ENCODE measurements at places on chromosomes 1 and 21.

DNA sequence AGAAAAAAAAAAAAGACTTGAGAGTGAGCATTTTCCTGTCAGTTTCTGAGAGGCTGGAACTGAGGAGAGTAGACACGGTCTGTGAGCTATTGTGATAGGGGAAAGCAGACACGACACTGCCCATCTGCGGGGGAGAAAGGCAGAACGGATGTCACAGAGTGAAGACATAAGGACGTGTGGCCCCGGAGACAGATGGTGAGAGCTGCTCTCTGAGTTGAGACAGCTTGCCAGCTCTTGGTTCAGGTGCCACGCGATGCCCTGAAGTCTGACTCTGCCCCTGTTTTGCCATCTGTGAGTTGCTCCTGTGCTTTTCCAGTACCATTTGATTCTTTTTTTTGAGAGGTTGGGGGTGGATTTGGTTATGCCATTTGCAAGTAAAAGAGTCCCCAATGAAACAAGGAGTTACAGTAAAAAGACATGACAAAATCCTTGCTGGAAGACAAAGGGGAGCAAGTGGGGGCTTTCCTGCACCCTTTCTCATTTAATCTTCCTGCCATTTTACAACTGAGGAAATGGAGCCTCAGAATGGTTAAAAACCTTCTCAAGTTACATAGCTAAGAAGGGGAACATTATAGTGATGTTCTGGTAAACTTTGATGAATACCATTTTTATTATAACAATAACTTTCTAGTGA, 128.9 kb upstream of the DNAH14 start:
- DNase-seq, result no peak

DNA sequence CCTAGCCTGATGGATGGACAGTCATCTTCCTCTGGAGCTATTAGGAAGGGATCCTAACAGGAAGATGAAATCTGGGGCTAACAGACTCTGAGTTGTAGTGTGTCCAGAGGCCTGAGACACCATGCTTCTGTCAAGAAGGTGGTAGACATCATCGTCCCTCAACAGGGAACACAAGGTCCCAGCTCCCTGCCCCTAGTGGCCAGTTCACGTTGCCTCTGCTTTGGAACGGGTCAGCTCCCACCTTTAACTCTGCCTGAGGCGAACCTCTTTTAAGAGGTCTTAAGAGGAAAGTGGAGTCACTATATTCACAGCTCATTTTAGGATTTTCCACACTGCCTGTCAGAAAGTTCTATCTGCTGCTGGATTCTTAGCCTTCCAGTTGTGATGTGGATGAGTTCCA, 28.3 kb downstream of the LRRC71 start:
- no peak for DNase-seq

- DNase-seq, result no peak
Observed at GRCh38 chr1:223706077-223706973, 6.0 kb upstream of the CAPN2 start.

- DNase-seq, result no peak
Observed at GRCh38 chr1:227556288-227556687, 7.1 kb upstream of the ZNF678 start.

DNA sequence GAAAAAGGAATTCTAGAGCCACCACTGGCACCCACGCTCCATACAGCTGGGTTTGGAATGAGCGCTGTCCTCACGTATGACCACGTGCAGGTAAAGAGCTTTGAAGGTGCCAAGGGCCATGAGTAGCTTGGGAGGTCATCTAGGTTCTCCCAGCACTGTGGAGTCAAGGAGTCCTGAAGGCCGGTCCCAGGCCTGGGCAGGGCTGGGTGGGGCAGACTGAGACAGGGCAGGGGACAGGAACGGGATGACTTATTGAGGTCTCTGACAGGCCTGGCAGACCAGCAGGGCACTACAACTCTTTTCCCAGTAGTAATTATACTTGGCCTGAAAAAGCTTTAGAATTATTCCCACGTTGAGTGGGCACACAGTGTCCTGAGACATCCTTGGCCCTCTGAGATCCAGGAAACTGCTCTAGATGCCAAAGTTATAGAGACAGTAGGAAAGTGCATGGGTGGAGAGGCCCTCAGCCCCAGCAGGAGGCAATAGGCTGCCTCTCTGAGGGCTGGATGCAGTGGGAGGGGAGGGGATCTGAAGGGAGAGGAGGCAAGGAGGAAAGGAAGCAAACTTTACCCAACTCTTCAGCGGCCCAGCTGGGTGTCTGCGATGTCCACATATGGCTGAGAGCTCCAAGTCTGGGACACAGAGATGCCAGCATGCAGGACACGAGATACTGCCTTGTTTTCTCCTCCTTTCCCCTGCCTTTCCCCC, 1.8 kb upstream of the CDA start:
- no peak for DNase-seq

DNA sequence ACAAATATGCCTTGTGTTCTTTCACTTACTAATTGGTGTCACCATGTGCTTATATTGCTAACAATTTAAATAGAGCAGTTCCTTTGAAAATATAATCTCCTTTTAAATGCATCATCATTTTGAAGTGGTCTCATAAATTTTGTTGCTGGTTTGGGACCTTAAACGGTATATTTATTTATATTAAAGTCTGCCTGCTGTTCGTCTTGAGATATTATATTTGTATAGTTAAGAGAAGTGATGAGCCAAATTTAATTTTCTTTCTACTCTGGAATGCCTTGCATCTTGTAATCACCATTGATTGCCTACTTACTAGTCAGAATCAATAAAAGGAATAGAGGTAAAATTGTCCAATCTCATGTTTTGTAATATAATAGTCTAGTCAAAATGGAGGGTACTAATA, 91.6 kb downstream of the NTNG1 start:
- no peak for DNase-seq

- DNase-seq, result no peak
Observed at GRCh38 chr1:237108297-237109040, 66.5 kb downstream of the RYR2 start.

All from ecto neural progenitor cell (in vitro differentiated cells).